ENCODE measurements at places on chromosomes 12 and 14. TPM values are rescaled to one million over a fixed set of nuclear protein-coding genes. Genes with fewer than 3 reads are reported as not detected.

DNA sequence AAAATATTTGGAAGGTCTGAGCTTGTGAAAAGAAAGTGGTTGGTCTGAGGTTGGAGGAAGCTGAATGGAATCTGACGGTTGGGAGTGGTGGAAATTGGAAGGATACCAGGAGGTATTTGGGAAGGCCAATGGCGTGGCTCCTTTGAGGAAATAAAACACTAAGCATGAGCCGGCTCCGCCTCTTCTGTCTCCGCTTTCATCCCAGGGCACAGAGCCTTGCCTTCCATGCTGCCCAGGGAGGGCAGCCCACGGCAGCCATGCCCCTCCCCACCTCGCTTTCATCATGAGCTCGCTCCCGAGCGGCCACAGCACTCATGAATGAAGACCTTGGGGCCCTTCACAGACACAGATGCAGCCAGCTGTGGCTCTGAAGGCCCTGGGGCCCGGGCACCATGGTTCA is 36.2 kb downstream of the HSP90AA1 start:
- no peak for DNase-seq

KRT6C gene
- total RNA-seq: not detected

SLC17A8 gene
- total RNA-seq: 8.6 TPM

DNA sequence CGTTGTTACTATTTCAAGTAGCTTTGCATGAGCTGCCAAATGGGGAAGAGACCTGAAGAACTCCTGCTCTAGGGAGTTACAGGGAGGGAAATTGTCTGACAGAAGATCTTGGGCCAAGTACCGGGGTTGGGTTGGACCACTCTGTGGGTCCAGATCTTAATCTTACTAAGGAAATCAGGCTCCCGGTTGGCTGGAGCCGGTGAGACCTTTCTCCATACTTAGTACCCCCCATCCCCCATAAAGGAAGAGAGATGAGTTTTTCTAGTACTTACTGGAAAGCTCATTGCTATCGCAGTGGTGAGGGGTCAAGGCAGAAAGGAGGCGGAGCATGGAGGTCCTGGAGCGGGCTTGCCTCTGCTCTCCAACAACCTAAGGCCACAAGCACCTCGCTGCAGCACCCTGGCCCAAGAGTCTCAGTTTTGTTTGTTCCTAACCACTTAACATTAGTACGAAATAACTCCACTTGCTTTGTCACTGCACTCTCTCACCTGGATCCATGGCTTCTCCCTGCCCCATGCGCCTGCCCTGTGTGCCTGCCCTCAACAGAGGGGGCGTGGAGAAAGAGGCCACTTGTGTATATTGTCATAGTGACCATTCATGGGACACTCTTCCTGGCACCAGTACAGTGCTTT is 6.8 kb upstream of the UNC119B start:
- no peak for DNase-seq

DNA sequence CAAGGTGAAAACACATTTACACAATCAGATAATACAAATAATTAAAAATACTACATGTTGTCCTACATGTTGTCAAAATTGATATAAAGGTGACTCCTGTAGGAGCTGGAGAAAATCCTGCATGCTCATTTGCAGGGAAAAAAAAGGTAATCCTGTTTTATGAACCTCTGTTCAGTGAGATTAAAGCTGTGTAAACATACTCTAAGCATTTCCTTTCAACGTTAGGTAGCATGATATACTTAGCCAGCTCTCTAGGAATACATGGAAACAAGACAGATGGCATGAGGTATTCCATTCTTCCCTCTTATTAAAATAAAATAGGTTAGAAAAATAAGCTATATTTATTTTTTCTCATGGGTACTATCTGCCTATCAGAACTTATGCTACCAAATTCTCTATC is 635.7 kb upstream of the FLRT2 start:
- no peak for DNase-seq

- DNase-seq: peak; percentile 92
These were observed 1319.1 kb downstream of the TMEM121 start for GRCh38 chr14:106845286-106846087.

DNA sequence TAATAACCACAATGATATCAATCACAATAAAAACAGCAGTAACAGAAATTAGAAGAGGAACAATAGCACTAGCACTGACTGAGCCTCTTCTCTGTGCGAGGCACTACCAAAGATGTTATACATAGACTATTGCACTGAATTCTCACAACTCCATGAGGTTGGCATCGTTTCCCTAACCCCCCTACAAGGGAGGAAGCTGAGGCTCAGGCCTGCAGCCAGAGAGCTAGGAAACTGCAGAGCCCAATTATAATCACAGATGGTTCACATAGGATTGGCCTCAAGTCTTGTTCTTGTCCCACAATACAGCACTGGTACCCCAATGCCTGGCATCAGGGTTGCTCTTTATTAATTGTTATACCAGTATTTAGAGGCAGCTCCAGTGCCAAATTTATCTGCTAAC is 278.0 kb downstream of the CEP128 start:
- no peak for DNase-seq

GRCh38 chr12:80509781-80510556 is 65.9 kb downstream of the PTPRQ start:
- no peak for DNase-seq

DNA sequence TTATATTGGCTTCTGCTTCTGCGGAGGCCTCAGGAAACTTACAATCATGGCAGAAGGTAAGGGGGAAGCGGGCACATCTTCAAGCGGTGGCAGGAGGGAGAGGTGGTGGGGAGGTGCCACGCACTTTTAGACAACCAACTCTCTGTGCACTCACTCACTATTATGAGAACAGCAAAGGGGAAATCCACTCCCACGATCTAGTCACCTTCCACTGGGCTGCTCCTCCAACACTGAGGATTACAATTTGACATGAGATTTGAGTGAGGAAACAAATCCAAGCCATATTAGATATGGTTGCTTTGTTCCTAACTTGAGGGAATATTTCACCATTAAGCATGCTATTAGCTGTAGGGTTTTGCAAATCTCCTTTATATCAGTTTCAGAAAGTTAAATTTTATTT is 80.3 kb downstream of the UNC79 start:
- DNase-seq: no peak

- DNase-seq: no peak
These were observed 456.1 kb downstream of the AEBP2 start for GRCh38 chr12:19895246-19896020.

DENND5B gene
- total RNA-seq: 12.7 TPM

DNA sequence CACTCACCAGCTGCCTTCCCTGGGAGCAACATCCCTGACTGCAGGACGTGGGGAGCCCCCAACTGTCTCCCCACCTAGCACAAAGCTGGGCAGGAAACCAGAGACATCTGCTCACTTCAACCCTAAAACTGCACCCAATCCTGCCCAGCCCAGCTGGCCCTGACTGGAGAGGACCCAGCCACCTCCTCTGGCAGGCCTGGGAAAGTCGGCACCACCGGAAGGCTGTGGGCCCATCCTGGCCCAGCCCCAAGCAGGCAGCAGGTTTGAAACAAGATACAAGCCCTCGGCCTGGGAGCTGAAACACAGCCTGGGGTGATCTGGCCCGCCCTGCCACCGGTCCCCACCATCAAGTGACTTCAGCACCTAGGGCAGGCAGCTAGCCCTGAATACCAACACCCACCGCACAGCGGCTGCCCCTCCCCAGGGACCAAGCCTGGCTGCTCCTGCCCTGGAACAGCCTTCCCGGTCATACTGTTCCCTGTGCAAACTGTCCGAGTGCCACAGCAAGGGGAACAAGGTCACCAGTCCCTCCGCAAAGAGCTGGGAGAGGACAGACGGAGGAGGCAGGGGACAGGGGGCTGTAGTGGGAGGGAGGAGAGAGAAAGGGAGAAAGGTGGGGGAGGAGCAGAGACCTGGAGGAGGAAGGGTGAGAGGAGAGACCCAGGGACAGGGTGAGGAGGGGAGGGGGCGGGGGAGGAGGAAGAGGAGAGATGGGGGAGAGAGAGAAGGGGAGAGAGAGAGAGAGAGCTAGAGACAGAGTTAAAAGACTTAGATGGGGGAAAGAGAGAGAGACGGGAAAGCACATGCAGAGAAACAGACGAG is 115.7 kb downstream of the RFLNA start:
- no peak for DNase-seq

DNA sequence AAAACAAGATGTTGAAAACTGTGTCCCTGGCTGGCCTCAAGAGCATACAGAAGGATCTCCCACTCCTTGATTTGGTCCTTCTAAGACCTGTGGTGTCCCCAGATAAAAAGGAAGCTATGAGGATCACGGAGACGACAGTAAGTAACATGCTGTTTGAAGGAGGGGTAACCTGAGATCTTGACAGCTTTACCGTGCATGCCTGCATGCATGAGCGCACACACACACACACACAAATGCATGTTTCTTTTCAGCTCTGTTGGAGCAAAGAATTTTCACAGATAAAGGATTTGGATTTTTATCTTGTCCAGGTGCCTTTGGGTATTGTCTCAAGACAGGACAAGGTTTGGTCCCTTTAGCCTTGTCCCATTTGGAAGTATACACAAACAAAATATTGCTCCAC is 411.6 kb upstream of the CCDC196 start:
- DNase-seq: no peak

GRCh38 chr12:121814429-121815119 is 10.8 kb downstream of the SETD1B start:
- no peak for DNase-seq

IRAK3 gene
- total RNA-seq: 5.6 TPM

TMPRSS12 gene
- not detected for total RNA-seq

- no peak for DNase-seq
These were observed 171.8 kb upstream of the EGLN3 start for GRCh38 chr14:34122650-34123049.

GRCh38 chr12:8156845-8157244 is at the start of gene ZNF705A:
TSS of gene ZNF705A (plus strand) at chr12:8157015. CDS start at chr12:8172626, 15,611 bp downstream.
- no peak for DNase-seq

PDZRN4 gene
- total RNA-seq: 11.2 TPM

GPR132 gene
- total RNA-seq: 3.3 TPM

- no peak for DNase-seq
These were observed 507 bp upstream of the PTPN11 start for GRCh38 chr12:112418273-112418607.

GARIN6 gene
- not detected for total RNA-seq

DNA sequence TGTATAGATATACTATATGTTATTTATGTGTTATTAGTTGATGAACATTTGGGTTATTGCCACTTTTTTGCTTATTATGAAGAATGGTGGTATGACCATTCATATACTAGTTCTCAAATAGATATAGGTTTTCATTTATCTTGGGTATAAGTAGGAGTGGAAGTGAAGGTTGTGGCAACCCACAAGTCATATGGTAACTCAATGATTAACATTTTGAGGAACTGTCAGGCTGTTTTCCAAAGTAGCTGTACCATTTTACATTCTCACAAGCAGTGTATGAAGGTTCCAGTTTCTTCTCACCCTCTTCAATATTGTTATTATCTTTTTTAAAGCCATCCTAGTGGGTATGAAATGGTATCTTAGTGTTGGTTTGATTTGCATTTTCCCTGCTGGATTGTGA is 19.0 kb upstream of the MSRB3 start:
- no peak for DNase-seq

Measured in transverse colon (tissue), 4 donors.